ENCODE measurements at places on chromosomes 16 and 17.
A peak's percentile ranks its signal among the peaks of the same experiment; 100 is the strongest.

DNA sequence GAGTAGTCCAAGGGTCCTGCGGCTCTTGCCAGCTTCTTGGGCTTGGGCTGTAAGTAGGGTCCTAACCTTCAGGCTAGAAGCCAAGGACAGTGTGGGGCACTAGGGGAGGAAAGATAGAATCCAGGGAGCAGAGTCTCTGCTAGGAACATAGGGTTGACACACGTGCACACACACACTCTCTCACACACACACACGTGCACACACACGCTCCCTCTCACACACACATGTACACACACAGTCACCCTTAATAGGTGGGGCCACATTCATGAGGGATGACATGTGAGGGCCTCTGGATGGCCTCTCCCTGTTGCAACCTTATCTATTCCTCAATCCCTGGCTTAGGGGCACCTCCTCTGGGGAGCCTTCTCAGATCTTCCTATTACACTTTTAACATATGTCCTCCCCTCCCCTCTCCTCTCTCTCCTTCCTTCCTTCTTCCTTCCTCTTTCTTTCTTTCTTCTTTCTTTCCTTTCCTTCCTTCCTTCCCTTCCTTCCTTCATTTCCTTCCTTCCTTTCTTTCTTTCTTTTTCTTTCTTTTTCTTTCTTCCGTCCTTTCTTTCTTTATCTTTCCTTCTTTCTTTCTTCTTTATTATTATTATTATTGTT is 3.1 kb downstream of the EPX start:
- no peak for DNase-seq

- no peak for DNase-seq
These were observed 267.1 kb downstream of the CBLN1 start for GRCh38 chr16:49014277-49015224.

- peak; percentile 72 for DNase-seq
These were observed 77.0 kb upstream of the TNRC6C start for GRCh38 chr17:77881545-77881944.

- DNase-seq, result peak; percentile 75
These were observed 29.2 kb downstream of the GNA13 start for GRCh38 chr17:65027305-65027704.

DNA sequence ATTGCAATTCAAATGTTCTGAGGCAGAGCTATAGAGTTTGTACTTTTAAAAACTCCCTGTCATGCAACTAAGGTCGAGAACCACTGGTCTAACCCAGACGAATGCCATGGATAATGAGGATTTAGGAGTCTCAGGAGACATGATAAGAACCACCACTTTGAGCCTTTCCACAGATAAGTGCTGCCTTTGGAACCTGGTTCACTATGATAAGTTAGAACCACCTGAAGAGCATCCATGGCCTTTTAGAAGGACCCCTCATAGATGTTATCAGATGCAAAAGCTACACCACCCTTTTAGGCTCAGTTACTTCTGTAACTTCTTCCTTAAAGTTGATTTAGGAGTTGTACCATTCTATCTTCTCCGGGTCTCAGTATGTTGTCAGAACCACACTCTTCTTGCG is 350.6 kb upstream of the CCL2 start:
- no peak for DNase-seq

DNA sequence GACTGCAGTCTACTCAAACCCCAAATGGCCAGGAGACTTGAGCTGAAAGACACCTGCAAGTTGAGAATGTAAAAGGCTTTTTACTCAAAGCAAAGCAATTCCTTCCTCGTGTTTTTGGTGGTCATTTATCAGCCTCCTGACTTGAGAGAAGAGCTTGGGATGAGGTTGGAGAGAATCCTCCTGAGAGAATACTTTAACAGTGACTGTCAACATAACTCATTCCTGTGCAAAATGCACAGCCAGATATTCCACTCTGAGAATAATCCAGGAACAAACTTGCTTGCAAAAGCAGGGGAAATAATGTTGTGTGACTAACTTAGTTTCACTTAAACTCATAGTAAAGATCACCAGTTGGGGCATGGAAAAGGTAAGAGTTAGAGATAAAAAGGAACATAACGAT is 53.4 kb downstream of the SNTB2 start:
- peak; percentile 24 for DNase-seq

- no peak for DNase-seq
These were observed 125.1 kb downstream of the PITPNC1 start for GRCh38 chr17:67502151-67502550.
